Lung microvascular endothelial cell (primary cell): ENCODE measurements at places on chromosomes 5 and 9. TPM values are rescaled to one million over a fixed set of nuclear protein-coding genes. Genes with fewer than 3 reads are reported as not detected.

- no peak for DNase-seq
These were observed 46.3 kb downstream of the UBE2QL1 start for GRCh38 chr5:6494939-6495338.

- no peak for DNase-seq
These were observed 34.2 kb upstream of the MYOT start for GRCh38 chr5:137833463-137833862.

GRCh38 chr9:76580188-76580587 is 121.2 kb downstream of the GCNT1 start:
- no peak for DNase-seq

GRCh38 chr5:124342584-124342983 is 403.9 kb downstream of the ZNF608 start:
- no peak for DNase-seq

GRCh38 chr5:171673840-171674239 is 111.8 kb upstream of the SMIM23 start:
- DNase-seq: no peak

GRCh38 chr5:149205625-149206523 is 64.6 kb downstream of the ABLIM3 start:
- DNase-seq: no peak

DNA sequence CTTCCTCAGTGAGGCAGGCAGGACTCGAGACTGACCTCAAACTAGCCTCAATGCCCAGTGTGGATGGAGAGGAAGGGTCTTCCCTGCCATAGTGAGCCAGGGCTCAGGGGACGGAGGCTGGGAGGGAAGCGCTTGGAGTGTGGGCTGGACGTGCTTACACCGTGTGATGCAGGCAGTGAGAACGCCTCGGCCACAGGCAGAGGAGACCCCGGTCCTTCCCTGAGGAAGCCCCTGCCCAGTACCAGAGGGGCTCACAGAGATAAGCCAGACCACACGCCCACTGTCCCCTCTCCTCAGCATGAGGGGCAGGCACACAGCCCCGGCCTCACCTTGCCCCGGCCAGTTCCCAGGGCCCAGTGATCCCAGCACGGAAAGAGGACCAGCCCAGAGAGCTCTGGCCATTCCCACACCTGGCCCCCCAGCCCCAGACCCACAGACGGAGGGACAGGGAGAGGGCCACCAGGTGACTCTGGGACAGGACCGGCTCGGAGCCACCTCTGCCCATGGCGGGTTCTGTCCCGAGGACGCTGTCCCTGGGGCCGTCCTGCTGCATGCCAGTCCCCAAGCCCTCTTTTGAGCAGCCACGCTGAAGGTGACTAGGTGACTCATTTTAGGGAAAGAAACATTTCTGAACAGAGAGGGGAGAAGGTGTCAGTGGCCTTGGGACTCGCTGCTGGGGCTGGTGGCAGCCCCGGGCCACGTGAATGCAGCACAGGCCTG is 6.0 kb upstream of the NSMF start:
- no peak for DNase-seq

- no peak for DNase-seq
These were observed 22.2 kb downstream of the ELL2 start for GRCh38 chr5:95939465-95939864.

GRCh38 chr5:82684165-82684564 is 393.0 kb downstream of the TMEM167A start:
- no peak for DNase-seq

DNA sequence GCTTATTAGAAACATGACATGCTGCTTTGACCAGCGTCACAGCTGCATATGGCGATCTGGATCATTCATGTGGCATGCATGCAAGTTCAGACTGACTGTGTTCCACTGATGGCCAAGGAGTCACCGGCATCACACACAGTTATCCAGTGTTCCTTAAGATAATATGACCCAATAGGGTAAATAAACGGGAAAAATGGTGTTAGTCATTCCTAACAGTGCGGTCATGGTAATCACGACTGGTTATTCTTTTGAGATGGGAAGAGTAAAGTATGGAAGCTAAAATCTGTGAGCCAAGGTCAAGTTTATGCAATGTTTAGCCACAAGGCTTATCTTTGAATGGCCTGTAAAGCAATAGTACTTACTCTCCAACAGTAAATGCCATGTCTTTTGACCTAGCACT is 29.3 kb upstream of the LVRN start:
- no peak for DNase-seq

- no peak for DNase-seq
These were observed 276.7 kb downstream of the PSAT1 start for GRCh38 chr9:78573669-78574068.

- no peak for DNase-seq
These were observed 78.5 kb downstream of the CACNA1B start for GRCh38 chr9:137956039-137956438.

- DNase-seq: no peak
These were observed 45.8 kb downstream of the DYNC2I2 start for GRCh38 chr9:128610897-128611296.

FBXL7 gene
- 10.0 and 14.1 TPM in 2 replicates for total RNA-seq

KLF4 gene
- 0.65 and 15.1 TPM in 2 replicates for total RNA-seq

FOXE1 gene
- total RNA-seq: not detected in 2 replicates

TSSK1B gene
- total RNA-seq: not detected in 2 replicates

ANKRD33B gene
- total RNA-seq: 1.4 and 2.6 TPM in 2 replicates

CCL21 gene
- total RNA-seq: 0.44 and 1.4 TPM in 2 replicates
